ENCODE measurements at places on chromosomes 2 and 18. TPM values are rescaled to one million over a fixed set of nuclear protein-coding genes. Genes with fewer than 3 reads are reported as not detected.

The UGT1A5 gene
- not detected for total RNA-seq

The DDX18 gene
- total RNA-seq, result 27.3 TPM

The HOXD8 gene
- 0.16 TPM for total RNA-seq

DNA sequence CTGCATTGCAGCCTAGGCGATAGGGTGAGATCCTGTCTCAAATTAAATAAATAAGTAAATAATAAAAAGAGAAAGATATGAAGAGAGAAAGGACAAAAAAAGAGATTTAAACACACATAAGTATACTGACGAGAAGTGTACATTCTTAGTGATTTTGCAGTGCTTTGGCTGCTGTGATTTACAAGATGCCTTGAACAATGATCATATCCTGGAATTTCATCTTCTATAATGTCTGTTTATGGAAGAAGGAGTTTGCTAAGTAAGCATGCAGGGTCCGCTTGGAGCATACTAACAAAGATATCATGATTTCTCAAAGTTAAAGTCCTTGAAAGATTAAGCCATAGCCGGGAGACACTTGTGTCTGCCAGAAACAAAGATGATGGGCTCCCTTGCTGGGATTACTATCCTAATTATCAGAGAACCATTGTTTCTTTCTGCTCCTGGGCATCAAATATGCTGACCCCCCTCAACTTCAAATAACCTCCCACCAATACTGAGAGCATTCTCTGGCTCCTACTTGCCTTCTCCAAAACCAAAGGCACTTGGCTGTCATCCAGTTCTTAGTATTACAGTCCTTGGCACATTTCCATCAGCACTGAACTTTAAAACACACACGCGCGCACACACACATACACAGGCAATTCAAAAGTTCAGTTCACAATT is 47.5 kb upstream of the STAM2 start:
- DNase-seq, result peak; percentile 69

Measured in Right ventricle myocardium inferior (tissue), 1 donor.